ENCODE measurements at places on chromosomes 6 and 20.
A peak's percentile ranks its signal among the peaks of the same experiment; 100 is the strongest.

- DNase-seq: peak; percentile 61
Observed at GRCh38 chr20:63653041-63653973, at the start of gene STMN3. TSS of gene STMN3 (minus strand) at chr20:63653424. CDS start at chr20:63653345, 79 bp downstream.

DNA sequence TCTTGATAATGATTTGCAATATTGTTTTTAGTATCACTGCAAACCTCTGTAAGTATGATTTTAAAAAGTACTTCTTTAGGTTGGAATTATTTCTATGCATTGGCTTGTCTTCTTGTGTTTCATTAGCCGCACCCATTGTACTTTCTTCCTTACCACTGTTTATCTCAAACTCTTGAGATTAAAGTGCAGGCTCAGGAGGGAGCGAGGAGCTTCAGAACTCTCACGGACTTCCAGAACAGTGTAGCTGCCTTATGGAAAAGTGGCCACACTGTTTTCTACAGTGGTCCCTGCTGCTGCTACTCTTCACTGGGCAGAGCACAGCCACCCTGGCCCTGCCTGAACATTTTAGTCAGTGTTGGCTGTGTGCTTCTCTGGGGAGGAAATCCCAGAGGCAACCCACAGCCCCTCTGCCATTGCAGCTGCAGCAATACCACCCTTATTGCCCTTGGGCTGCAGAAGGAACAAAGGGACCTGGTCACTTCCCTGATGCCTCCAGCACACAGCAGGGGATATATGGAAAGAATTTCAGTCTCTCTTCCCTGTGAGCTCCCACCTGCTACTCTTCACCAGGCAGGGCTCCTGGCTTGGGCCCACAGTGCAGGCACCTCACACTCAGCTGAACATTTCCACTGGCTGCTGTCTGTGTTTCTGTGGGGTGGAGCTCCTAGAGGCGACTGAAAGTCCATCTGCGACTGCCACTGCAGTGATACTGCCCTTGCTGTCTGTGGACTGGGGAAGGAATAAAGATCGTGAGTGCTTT is 91.7 kb upstream of the MAP3K4 start:
- DNase-seq: no peak

DNA sequence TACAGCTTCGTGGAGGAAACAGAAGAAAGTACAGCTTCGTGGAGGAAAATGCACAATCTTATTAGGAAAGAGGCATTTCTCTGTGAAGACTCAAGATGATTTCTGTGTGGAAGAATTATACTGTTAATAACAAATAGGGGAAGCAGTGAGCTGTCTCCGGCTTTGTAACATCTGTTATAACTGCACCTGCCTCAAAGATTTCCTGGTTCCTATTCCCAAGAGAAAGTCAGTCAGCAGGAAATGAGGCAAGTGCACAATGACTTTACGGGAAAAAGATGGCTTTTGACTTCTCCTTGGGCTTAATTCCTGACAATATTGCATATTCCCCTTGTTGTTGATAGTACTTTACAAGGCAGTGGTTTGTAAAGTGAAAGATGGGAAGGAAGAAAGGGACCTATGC is 538.5 kb downstream of the BMP2 start:
- no peak for DNase-seq

DNA sequence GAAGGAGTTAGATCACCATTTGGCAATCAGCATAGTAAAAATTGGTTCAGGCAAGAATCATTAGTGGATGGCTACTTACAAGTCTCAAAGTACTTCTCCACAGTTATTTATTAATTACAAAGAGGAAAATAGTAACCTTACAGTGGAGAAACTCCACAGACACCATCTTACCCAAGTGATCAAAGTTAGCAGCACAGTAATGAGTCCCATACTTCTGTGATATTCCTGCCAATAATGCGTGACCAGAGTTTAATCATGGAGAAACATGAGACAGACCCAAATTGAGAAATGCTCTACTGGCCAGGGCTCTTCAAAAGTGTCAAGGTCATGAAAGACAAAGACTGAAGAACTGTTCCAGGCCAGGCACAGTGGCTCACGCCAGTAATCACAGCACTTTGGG is 9.5 kb downstream of the TBC1D7 start:
- DNase-seq: no peak
